Activated effector memory CD4-positive, alpha-beta T cell treated with Interleukin-2 at 50 U/mL for 16 hours (primary cell): ENCODE measurements at places on chromosomes 12 and 14.

GRCh38 chr12:109709401-109709991 lies 4.1 kb upstream of the FAM222A start:
- DNase-seq: no peak

DNA sequence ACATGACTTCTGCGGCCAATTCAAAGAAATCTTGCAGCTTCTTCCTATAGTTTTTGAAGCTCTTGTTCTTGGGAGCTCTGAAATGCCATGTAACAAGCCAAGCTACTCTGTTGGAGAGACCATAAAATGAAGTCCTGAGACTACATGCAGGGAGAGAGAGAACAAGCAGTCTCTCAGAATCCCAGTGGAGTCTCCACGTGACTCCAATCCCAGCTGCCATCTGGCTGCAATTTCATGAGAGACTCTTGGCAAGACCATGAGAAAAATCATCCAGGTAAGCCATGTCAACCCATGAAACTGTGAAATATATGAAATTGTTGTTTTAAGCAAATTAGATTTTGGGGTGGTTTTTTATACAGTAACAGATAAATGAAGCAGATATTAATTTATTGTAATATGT lies 54.4 kb downstream of the KLRG1 start:
- DNase-seq: no peak

GRCh38 chr14:44963044-44963528 lies 1.1 kb downstream of the TOGARAM1 start:
- DNase-seq: no peak

- DNase-seq: no peak
Observed at GRCh38 chr12:236445-236844, 22.5 kb upstream of the SLC6A12 start.

GRCh38 chr14:58171090-58171489 lies 19.1 kb upstream of the ARMH4 start:
- no peak for DNase-seq

- DNase-seq: no peak
Observed at GRCh38 chr14:40416565-40416964, 984.3 kb upstream of the FBXO33 start.

- no peak for DNase-seq
Observed at GRCh38 chr12:46357438-46358324, 14.9 kb downstream of the SLC38A2 start.

DNA sequence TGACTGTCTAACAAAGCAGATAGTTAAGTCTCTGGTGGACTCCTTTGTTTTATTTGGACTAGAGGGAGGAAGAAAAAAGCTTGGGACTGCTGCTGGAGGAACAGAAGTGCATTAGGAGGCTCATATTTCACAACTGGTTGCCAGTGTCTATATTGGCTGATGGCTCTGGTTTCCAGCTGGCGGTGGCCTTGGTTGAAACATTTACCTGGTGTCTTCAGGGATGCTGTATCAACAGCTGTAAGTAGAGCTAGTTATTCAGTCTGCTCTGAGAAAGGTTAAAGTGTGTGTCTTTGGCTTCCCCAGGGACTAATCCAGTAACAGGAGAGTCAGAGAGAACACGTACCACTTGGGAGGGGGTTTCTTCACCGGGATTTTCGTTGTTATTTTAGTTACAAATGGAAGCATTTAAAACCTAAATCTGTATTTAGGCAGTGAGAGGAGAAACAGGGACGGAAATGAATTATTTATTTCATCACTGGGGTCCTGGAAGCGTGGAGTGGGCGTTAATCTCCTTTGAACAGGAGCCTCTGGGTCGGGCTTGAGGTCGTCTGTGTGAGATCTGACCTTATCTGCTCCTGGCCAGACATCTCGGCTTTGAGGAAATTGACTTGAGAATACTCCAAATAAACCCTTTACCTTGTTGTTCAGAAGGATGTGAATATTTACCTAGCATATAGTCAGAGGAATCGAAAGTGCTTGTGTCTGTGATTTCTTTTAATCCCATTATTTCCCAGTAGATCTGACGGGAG lies 149.9 kb downstream of the NRXN3 start:
- DNase-seq: no peak

GRCh38 chr12:93990832-93991803 lies 157.3 kb upstream of the PLXNC1 start:
- DNase-seq: no peak

DNA sequence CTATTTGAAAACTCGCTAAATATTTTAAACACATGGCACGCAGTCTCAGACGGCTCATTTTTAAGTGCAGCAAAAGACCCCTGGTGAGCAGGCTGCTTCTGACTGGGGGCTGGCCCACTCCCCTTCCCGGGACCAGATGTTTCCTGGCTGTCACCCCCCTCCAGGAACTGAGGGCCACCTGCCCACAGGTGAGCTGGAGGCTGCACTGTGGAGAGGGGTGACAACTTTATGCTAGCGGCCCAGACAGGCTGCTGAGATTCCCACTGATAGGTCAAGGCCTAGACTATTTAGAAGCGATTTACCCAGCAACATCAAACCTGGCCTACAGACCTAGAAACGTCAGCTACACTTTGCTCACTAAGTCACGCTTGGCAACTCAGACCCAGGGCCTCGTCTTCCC lies 92.1 kb downstream of the BCL11B start:
- no peak for DNase-seq

DNA sequence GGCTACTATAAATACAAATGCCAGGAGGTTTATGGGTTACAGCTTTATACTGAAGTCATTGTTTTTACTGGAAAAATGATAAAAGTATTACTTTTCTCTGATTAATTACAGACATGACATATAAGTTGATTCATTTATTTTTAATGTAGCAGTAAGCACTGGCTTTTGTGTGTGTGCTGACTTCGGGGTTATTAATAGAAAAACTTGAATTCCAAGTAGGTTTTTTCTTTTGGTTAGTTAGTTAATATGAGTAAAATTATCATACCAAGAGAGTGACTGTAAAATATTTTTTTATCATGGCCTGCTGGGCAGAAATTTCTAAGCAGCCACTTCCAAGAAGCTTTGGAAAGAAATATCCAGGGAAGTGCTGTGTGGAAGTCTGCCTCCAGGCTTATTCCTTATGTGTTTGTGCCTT lies 56.4 kb downstream of the IFT81 start:
- no peak for DNase-seq

- DNase-seq: no peak
Observed at GRCh38 chr12:62914443-62915203, 20.3 kb downstream of the PPM1H start.

- no peak for DNase-seq
Observed at GRCh38 chr12:100497105-100497795, 23.6 kb downstream of the NR1H4 start.

DNA sequence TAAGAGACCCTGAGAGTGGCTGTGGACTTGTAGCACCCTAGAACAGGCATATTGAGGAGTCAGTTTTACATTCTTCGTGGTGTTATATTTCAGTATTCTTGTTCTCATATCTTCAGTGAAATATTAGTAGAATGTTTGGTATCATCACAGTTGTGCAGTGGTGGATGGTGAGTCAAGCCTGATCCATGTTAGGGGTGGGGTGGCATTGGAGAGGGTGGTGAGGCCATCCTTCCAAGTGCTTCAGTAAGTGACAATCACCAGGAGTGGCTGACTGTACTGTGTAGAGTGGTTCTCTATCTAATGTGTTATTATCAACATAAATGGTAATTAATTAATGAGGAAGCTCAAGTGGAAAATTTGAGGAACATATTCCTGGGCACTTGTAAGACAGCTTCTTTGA lies 197.7 kb upstream of the SLC16A7 start:
- DNase-seq: no peak

DNA sequence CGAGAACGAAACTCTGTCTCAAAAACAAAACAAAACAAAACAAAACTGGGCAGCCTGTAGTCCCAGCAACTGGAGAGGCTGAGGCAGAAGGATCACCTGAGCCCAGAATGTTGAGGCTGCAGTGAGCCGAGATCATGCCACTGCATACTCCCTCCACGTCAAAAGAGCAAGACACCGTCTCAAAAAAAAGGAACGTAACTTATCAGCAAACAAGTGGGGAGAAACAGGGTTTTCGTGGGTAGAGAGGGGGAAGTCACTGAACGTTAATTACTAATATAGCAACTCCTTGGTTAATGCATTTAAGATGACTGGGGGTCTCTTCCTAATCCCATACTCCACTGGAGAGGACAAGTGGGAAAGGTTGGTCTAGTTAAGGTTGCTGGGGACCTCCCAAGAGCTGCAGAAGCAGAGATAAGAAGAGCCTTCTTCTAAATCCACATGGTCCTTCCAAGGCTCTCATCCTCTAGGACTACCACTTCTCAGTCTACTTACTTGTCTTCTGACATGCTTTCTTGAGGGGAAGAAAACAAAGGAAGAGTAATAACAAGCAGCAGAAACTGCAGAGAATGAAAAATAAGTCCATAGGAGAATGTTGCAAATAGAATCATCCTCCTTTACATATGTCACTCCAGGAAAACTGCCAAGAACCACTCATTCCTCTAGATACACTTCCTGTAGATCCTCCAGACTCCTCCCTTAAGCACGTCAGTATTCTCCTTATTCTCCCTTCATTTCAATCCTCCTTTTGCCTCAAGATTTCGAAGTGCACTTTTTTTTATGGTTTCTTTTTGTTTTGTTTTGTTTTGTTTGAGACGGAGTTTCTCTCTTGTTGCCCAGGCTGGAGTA lies 5.8 kb downstream of the NUMB start:
- no peak for DNase-seq

GRCh38 chr14:65164068-65164824 lies 61.9 kb upstream of the MAX start:
- DNase-seq: no peak

- DNase-seq: no peak
Observed at GRCh38 chr12:24404086-24404815, 454.8 kb upstream of the SOX5 start.

GRCh38 chr12:76588881-76589565 lies 29.5 kb upstream of the OSBPL8 start:
- no peak for DNase-seq

DNA sequence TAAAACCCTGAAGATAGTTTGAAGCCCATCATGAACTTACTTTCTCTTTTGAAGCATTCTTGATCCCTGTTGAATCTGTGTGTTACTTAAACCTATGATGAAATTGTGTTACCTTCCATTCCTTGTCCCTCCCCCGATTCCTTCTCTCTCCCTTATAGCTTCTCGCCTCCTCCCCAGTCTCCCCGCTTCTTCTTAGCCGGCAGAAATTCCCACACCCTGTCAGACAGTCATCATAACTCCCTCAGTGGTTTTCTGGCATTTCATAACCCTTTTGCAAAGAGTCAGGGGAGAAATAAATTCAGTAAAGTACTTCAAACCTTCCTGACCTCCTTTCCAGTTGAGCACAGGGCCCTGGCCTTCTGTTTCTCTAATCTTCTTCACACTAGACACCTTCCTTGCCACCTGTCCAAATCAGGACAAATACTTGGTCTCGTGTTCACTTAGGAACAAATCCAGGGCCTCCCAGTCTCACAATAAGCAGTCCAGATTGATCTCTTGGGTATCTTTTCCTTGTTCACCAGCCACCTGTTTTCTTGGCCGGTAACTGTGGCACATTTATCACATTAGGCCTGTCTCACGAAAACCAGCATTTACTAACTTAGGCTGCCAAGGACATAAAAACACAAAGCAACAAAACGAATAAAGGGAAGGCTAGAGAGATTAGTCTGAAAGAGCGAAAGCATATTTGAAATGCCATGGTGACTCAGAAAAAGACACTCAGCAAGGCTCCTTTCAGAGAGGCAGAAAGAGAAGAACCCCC lies 355.9 kb downstream of the TMTC2 start:
- DNase-seq: no peak

GRCh38 chr12:118436986-118437385 lies 60.6 kb downstream of the SUDS3 start:
- DNase-seq: no peak

GRCh38 chr12:3274664-3275063 lies 197.5 kb downstream of the TSPAN9 start:
- DNase-seq: no peak

- DNase-seq: no peak
Observed at GRCh38 chr12:9779209-9779608, 18.5 kb upstream of the CD69 start.
